ENCODE measurements at places on chromosomes 6 and 20.

GRCh38 chr6:150485161-150485958 is 114.3 kb upstream of the PLEKHG1 start:
- no peak for DNase-seq

GRCh38 chr6:131215219-131215618 is 80.0 kb downstream of the AKAP7 start:
- no peak for DNase-seq

DNA sequence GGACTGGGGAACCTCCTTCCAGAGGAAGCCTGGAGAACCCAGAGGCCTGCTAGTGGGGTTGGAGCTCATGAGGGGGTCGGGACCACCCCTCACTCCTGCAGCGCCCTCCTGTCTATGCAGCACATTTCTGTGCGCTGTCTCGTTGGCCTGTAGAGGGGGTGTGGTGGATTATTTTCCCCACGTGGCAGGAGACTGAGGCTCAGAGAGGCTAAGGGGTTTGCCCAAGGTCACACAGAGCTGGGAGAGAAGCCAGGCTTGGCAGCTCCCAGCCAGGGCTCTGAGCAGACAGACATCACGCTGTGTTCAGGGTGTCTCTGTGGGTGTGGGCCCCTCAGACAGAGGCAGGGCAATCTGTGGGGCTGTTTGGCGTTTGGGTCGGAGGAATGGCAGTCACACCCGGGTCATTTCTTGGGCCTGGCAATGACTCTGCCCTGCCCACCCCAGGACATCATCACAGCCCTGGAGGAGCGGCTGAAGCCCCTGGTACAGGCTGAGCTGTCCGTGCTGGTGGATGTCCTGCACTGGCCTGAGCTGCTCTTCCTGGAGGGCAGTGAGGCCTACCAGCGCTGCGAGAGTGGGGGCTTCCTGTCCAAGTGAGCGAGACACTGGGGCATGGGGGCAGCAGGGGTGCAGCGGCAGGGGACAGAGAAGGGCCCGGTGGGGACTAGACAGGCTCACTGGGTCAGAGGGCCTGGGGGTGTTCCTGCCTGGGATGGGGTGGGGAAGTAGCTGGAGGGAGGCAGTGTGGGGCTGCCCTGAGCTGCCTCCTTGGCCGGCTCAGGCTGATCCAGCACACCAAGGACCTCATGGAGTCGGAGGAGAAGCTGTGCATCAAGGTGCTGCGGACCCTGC is 27.7 kb downstream of the UQCC2 start:
- no peak for DNase-seq

- DNase-seq: no peak
These were observed 47.5 kb downstream of the KIAA1755 start for GRCh38 chr20:38212806-38213606.

DNA sequence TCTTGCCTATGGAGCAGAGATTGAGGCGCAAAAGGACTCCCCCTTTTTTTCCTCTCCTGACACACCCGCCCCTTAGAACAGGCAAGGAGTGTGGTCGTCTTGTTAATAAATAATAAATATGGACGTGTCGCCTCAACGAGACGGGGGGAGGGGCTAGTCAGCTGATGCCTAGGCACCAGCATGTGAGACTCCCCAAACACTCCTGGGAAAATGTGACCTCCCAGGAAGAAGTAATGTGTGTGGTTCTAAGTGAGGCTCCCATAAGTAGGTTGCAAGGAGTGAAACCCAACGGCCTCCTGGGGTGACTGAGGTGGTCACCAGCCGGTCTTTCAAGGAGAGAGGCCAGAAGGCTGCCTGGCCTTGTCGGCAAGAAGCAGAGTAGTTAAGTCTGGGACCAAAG is 1.1 kb upstream of the FAXC start:
- DNase-seq: no peak

- DNase-seq: peak; percentile 76
These were observed 33.9 kb downstream of the ADTRP start for GRCh38 chr6:11744753-11745152.

GRCh38 chr20:19785173-19785982 is 27.3 kb downstream of the RIN2 start:
- peak; percentile 18 for DNase-seq

GRCh38 chr6:166611631-166612030 is 15.4 kb downstream of the RPS6KA2 start:
- DNase-seq: no peak

DNA sequence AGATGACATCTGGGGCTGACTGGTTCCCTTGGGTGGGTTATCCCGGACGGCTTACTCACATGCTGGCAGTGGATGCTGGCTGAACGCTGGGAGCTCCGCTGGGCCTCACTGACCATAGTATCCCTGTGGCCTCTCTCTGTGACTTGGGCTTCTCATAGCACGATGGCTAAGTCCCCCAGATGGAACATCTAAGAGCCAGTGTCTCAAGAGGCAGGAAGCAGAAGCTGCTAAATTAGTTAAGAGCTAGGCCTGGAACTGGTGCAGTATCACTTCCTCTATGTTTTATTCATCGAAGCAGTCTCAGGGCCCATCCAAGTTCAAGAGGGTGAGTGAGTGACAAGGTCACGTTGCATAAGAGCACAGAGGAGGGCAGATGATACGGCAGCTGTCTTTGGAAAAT is 116.5 kb upstream of the LAMP5 start:
- DNase-seq: no peak

GRCh38 chr20:34010405-34010931 is 16.8 kb downstream of the RALY start:
- no peak for DNase-seq

DNA sequence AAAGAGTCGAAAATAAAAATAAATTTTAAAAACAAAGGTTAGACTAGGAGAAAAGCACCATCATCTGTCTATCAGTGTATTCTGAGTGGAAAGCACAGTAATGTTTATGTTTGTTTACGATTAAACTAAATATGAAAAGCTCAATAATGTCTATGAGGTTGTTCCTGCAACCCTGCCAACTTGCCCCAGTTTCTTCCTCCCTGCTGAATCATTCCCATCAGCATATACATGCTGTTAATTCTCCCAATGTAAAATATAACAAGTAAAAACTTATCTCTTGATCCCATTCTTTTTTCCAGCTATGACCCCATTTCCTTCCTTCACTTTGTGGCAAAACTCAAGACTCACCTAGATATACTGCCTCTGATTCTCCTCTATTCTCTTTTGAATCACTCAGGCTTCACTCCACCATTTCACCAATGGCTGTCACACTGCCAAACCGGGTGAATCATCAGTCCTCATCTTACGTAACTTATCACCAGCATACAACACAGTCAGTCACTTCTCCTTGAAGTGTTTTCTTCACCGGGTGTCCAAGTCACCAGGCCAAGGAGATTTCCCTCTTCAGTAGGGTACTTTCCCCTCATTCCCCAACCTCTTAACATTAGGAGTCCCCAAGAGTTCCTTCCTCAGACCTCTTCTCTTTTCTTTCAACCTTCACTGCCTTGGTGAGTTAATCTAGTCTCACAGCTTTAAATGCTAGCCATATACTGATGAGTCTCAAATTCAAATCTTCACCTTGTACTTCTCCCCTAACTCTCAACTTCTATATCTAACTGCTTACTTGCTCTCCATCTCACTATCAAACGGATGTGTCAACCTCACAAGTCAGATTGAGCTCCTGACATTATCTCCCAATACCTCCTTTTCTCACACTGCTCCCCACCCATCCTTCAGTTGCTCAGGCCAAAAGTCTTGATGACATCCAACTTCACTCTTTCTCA is 6.2 kb downstream of the TMEM242 start:
- DNase-seq: peak; percentile 82

GRCh38 chr20:58148891-58149290 is 79.6 kb downstream of the ANKRD60 start:
- no peak for DNase-seq

- peak; percentile 42 for DNase-seq
These were observed 26.1 kb upstream of the KCNB1 start for GRCh38 chr20:49508435-49509199.

- DNase-seq: peak; percentile 61
These were observed at the start of gene TGIF2 for GRCh38 chr20:36573103-36573797. TSS of gene TGIF2 (plus strand) at chr20:36573597. CDS start at chr20:36578775, 5,178 bp downstream.

GRCh38 chr6:6565488-6565887 is 23.0 kb upstream of the LY86 start:
- DNase-seq: no peak

DNA sequence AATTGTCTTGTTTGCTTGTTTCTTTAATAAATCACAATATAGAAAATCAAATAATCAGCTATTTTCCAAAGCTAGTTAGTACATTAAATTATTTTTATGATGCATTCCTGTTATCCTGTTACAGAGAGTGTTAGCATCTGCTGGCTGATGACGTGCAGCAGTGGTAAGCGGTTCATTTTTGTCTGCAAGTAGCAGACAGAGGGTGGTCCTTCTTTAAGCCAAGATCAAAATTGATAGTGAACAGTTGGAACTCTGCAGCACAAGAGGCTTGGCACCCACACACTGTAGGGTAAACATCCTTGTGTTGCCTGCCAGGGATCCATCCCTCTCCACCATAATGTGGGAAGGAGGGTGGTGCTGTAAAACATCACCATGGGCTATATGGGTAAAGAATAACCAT is 158.3 kb downstream of the FRK start:
- DNase-seq: no peak

GRCh38 chr6:72941751-72942150 is 283.5 kb downstream of the KHDC1L start:
- DNase-seq: no peak

- no peak for DNase-seq
These were observed 2.0 kb upstream of the TP53RK start for GRCh38 chr20:46691196-46691595.

DNA sequence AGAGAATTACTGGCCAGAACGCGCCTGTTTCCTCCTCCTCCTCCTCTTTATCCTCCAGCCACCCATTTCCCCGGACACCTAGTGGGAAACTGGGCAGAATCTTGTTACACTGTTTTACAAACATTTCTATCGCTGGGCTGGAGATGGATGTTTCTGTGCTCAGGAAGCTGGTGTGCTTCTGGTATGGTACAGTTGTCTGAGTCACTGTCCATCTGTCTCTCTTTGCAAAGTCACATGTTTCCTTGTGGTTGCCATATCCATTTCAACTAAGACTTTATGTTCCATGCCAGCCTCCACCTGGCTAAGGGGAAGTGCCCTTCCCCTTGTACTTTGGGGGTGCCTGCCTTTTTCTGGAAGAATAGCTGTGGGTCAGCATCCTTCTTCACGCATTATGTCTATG is 52.9 kb upstream of the SLC22A16 start:
- DNase-seq: peak; percentile 90

DNA sequence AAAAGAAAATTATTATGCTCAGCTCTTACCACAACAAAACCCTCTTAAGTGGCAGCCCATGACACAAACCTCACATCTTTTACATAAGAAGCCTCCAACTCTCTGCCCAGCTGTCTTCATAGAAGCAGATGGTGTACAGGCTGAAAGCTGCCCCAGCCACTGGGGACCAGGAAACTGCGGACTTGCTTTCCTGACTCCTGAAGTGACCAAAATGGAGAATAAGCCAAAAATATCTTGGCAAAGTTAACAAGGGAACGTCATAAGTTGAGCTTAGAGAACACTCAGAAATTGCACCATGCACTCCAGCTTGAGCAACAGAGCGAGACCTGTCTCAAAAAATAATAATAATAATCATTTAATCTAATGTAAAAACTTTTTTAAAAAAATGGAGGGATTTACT is 160.3 kb upstream of the CDYL start:
- peak; percentile 28 for DNase-seq

- peak; percentile 71 for DNase-seq
These were observed 1172.2 kb upstream of the CITED2 start for GRCh38 chr6:140546640-140547039.

DNA sequence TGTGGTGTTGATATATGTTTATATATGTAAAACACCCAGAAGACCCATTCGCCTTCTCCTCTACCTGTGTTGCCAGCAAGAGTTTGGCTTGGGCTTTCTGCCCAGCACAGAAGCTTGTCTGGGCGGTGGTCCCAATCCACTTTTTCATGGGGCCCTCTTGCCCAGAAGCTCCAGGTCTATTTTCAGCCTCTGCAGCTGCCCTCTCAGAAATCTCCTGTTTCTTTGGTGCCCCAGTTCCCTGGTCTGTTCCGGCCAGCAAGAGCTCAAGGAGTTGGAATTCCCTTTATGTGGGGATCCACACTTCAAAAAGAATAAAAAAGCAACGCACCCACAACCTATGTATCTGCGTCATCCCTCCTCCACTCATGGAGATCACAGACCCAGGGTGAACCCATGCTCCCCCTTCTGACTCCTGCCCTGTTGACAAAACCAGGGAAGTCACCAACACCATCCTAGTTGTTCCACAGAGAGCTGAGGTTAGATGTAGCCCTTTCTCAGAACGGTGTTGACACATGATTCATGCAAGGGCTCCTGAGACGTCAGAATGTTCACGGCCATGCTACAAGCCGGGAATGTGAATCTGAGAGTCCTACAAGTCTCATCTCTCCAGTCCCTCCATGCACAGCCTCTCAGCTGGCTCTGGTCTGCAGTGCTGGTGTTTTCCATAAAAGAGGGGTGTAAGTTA is 156.8 kb upstream of the RIN2 start:
- DNase-seq: no peak

DNA sequence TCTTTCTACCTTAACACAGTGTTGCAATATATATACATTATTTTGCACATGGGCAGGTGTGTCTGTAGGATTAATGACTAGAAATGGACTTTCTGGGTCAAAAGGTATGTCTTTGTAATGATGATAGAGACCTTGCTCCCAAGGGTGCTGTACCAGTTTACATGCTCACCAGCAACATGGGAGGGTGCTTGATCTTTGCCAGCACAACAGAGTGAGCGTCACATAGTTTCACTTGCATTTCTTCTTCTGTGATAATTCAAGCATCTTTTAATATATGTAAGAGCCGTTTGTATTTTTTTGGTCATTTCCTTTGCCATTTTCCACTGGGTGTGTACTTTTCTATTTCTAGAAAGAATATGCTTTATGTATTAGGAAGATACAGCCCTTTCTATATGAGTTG is 23.6 kb upstream of the B4GALT5 start:
- no peak for DNase-seq

GRCh38 chr6:69026715-69027114 is 391.6 kb downstream of the ADGRB3 start:
- no peak for DNase-seq

DNA sequence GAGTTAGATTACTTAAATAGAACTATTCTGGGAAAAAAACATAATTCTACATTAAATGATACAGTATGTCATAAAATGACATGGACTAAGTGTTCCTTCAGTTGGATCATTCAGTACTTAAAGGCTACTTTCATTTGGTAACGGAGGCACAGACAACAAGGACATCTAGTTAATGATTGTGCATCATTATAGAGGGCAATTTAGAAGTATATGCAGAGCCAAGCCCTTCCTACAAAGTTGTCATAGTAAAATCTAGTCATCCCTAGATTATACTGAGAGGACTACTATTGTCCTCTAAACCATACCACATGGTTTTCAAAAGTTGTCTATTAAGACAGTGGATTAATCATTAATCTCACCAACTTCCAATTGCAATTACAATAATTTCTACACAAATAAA is 53.9 kb upstream of the STXBP5 start:
- DNase-seq: no peak

- DNase-seq: peak; percentile 34
These were observed 42.2 kb downstream of the GFOD1 start for GRCh38 chr6:13445005-13445743.

GRCh38 chr6:99512033-99512432 is 3.2 kb downstream of the USP45 start:
- no peak for DNase-seq

All from HCEC 1CT (cell line).